IPS DF 6.9 (cell line): ENCODE measurements at places on chromosomes 3 and 15.
A peak's percentile ranks its signal among the peaks of the same experiment; 100 is the strongest.

DNA sequence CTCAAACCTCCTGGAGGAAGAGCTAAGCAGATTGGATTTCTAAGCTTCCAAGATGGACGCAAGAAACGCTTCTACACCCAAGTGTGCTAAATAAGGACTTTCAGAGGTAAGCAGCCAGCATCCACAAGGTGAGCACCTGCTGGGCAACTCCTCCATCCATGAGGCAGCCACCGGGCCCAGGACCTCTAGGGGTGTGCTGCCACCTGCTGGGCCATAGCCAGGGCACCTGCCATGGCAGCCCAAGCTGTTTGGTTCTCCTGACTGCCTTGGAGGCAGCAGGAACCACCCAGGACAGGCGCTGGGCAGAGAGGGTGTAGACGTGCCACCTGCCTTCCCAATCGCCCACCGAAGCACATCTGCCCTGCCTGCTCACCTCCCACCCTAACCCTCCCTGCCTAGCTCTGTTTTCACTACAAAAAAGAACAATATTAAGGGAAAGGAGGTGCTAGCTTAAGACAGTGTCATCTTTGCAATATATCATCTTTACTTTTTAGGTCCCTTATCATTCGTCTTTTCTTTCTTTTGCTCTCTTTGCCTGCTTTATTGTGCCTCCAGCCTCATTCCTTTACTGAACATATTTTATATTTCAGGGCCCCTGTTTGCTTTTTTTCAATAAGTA is 12.9 kb downstream of the C15orf62 start:
- DNase-seq: no peak

DNA sequence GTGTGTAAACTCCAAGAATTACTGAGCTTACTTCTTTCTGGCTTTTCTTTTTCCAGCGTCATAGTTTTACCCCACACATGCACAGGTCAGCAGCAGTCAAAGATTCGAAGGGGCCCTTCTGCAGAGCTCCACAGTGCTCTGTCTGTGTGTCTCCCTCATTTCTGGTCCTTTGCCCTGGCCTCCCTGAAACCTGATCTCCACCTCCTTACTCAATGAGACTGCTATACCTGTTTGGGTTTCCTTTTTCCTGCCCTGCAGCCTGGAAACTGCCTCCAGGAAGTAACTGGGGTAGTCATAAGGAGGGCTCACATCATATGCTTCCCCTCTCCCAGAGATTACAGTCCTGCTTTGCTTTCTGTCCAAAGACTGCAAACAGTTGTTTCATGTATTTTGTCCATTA is 82.8 kb upstream of the TNIK start:
- DNase-seq: no peak

GRCh38 chr15:99306694-99307338 is 55.5 kb downstream of the LRRC28 start:
- no peak for DNase-seq

GRCh38 chr3:171615281-171615680 is 155.1 kb upstream of the TNIK start:
- DNase-seq: no peak

DNA sequence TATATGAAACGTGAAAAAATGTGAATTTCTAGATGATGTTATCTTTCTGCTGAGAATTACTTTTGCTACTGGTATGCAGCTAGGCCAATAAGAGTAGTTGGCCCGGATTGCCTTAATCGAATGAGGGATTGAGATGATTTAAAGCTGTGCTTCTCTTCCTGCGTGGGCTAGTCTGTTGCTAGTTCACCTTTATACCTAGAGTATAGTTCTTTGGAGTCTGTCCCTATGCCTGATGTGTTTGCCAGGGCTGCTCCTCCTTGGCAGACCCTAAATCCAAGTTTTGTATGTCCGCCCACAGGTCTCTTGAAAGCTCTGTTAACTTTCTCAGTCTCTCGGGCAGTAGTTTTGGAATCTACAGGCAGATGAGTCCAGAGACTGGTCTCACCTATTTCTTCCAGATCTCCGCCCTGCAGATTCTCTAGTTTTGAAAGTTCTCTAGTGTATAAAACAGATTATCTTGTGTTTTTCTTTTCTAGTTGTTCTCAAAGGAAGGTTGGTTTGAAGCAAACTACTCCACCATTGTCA is 64.9 kb downstream of the MEF2A start:
- no peak for DNase-seq

DNA sequence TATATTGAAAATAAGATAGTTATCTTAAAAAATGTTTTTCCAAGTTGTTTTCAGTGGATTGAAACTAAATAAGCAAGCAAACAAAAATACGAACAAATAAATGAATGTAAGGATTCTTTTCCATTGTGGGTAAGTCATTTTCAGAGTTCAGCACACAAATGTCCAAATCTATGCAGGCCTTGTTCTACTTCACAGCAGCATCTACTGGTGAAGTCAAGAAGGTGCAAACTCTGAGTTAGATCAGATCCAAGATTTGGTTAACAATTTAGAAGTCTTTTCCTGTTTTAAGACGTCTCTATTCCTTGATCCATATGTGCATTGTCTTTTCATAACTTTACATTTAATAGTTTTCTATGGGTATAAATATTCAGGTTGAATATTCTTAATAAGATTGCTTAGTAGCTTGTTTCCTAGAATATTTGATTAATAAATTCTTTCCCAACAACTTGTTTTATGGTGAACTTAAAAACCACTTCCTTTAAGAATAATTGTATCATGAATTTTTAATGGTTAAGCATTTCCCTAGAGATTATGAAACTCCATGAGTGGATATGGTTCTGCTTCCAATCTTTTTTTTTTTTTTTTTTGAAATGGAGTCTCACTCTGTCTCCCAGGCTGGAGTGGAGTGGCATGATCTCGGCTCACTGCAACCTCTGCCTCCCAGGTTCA is 10.5 kb downstream of the PTX3 start:
- DNase-seq: no peak

DNA sequence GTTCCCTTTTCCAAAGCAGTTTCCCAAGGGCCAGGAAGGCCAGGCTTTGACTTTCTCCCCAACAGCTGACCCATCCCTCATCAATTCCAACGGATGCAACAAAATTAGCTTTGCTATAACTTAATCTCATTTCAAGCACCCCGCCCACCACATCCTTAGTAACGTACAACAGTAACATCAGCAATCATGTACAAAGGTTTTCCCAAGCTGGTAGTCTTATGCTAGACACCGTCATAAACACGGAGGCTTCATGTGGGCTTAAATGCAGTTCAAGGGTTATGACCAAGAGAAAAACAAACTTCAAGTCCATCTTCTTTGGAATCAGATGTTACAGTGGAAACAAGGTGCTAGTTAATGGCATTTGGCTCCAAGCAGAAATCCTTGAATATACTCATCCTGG is 66.6 kb downstream of the EOMES start:
- DNase-seq: no peak

DNA sequence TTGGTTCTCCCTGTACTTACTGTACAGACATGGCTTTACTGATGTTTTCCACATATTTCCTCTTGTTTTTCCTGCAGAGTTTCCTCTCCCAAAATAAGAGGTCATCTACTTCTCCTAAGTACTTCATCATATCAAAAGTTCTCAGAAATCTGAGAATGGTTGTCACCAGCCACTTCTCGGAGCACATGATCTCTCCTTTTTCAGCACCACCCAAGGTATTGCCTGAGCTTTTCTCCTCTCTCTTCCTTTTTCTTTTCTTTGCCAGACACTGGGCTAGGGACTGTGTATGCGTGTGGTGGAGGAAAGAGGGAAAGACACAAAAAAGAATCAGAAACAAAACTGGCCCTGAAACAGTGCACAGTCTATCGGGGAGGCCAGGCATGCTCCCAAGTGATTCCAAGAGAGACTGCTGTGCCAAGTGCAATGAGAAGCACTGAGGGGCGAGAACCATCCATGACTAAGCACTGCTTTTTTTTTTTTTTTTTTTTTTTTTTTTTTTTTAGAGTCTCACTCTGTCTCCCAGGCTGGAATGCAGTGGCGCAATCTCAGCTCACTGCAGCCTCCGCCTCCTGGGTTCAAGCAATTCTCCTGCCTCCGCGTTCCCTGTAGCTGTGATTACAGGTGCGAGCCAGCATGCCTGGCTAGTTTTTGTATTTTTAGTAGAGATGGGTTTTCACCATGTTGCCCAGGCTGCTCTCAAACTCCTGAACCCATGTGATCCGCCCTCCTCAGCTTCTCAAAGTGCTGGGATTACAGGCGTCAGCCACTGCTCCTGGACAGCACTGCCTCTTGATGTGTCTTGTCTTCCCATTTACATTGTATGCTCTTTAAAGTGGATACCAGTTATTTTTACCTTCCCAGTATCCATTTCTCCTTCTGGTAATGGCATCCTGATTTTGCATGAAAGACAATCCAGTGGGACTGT is 194.0 kb upstream of the FEZF2 start:
- no peak for DNase-seq

DNA sequence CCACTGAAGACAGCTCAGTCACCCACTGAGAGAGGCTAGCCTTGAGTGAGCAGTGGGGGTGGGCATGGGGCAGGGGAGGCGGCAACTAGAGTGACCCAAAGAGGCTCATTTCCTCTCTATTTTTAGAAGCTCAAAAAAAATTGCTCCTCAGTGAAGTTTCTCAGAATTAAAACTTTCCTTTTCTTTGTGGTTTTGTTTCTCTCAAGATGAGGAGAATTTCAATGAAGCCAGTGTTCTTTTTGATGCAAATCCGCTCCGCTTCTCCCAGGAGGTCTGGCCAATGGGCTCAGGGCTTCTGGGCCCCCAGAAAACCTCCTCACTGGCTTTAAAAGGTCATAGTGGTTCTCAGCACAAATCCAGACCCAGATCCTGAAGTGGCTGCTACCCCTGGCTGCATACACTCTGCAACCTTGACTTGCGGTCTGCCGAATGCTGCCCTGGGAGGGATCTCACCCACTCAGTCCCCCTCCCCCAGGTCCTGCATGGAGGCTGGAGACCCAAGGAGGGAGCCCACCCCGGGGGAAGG is at the start of gene ACSBG1:
Gene ACSBG1, minus strand, starts transcription at position 51 of the 526 bp plus-strand sequence. CDS start 64 bp downstream, outside the sequence.
- DNase-seq: no peak

GRCh38 chr3:34203386-34203785 is 405.0 kb downstream of the PDCD6IP start:
- DNase-seq: no peak

DNA sequence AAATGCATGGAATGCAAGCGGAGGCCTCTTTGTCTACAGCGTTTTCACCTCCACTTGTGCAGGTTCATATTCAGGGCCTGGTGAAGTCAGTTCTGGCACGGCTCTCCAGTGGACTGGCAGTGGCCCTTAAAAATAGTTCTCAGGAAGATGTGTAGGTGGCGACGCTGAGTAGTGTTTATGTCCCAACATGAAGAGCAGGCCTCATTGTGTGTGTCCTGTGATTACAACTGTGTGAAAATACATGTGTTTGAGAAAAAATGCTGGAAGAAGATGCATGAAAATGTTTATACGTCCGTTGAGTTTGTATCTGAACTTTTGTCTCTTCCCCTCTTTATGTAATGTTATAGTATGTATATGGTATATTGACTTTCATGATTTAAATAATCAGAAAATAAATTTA is 7.2 kb downstream of the LIPC start:
- DNase-seq: peak; percentile 29

DNA sequence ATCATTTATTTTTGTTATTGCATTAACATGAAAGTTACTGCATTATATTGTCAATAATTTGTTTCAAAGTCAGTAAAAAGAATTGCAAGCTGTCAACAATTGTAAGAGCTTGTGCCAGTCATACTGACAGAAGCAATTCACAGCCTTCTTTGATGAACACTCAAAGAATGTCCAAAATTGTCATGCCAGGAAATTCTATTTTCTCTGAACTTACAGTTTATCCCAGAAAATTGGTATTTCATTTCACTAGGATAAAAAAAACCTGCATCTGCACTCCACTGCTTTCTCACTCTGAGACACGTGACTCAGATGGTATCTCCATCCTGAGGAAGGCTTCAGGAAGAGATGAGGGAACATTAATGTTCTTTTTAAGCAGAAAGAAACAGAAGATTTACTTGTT is 332.6 kb upstream of the CCDC54 start:
- DNase-seq: no peak

GRCh38 chr3:155701882-155702465 is 42.9 kb downstream of the PLCH1 start:
- peak; percentile 13 for DNase-seq

GRCh38 chr3:52326976-52327375 is 10.9 kb downstream of the DNAH1 start:
- no peak for DNase-seq

GRCh38 chr3:127771746-127772145 is 50.6 kb downstream of the MGLL start:
- DNase-seq: no peak

GRCh38 chr15:30973379-30973778 is 18.0 kb downstream of the MTMR10 start:
- no peak for DNase-seq
